ENCODE measurements at places on chromosomes 3 and 15.

GRCh38 chr15:39362821-39363561, 217.9 kb upstream of the THBS1 start:
- no peak for DNase-seq

DNA sequence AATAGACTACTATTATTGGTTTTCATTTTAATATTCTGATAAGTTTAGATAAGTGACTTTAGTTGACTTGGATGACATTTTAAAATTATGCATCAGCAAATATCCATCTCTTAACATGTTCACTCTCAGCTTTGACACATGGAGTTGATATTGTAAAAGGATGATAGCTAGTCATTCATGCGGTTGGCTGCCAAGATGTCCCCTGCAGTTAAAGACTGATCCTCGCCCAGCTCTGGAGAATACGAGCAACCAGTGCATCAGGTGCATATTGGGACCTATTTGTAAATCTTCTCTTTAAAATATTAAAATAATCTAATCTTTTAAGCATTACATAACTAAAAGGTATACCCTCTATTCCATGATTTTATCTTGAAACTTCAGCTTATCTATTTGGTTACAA, 41.9 kb downstream of the EPHB1 start:
- no peak for DNase-seq

DNA sequence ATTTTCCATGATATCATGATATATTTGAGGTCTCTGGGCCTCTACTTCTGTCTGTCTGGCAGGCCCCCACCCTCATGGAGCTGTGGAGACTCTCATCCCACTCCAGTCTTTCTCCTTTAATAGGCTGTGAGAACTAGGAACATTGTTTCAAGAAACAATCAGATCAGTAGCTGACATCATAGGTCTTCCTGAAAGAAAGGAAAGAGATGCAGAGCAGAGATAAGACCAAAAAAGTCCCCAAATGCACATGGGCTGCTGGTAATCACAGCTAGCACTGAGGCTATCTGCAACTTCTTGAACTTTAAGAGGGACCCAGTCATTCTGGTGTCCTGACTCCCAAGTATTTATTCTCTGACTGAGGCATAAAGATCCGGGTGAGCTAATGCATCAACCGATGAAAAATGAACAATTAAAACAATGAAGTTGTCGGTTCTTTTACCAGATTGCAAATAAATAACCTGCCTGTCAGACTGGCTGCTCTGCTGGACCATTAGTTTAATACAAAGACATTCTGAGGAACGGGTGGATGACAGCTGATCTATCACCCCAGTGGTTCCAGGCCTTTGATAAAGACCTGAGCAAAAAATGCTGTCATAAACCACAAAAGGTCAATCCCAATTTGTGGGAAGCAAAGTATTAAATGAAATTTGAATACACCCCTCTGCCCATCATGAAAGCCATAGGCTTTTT, 780.8 kb upstream of the GOLIM4 start:
- no peak for DNase-seq

- DNase-seq: no peak
Observed at GRCh38 chr3:34300621-34301020, 502.2 kb downstream of the PDCD6IP start.

DNA sequence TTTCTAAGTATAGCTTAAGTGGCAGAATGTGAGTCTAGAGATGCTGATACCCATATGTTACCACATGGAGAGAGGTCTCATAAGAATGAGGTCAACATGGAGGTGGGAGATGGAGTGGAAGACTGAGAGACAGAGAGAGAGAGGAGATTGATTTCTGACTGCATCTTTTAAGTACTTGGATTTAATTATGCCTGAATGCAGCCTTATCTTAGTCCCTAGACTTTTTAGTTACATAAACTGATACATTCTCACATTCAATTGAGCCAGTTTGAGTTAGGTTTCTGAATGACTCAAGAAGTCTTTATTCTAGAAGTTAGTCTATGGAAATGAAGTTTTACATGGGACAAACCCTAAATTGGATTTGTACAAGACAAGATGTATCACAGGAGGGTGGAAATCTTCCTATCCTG, 58.5 kb upstream of the TNFSF10 start:
- DNase-seq: no peak

GRCh38 chr15:68635141-68635540, 56.3 kb downstream of the CORO2B start:
- DNase-seq: no peak

GRCh38 chr15:41968701-41969100, 3.7 kb downstream of the EHD4 start:
- DNase-seq: no peak

- DNase-seq: no peak
Observed at GRCh38 chr3:117567906-117568305, 858.3 kb downstream of the TUSC7 start.

- no peak for DNase-seq
Observed at GRCh38 chr15:90929246-90930019, 2.9 kb downstream of the HDDC3 start.

- DNase-seq: no peak
Observed at GRCh38 chr3:36221975-36222374, 158.3 kb upstream of the STAC start.

- peak; percentile 35 for DNase-seq
Observed at GRCh38 chr3:16884748-16885592, at the start of gene PLCL2. Gene PLCL2 (plus strand): TSS chr3:16884955. CDS start chr3:16885040, 85 bp downstream.

DNA sequence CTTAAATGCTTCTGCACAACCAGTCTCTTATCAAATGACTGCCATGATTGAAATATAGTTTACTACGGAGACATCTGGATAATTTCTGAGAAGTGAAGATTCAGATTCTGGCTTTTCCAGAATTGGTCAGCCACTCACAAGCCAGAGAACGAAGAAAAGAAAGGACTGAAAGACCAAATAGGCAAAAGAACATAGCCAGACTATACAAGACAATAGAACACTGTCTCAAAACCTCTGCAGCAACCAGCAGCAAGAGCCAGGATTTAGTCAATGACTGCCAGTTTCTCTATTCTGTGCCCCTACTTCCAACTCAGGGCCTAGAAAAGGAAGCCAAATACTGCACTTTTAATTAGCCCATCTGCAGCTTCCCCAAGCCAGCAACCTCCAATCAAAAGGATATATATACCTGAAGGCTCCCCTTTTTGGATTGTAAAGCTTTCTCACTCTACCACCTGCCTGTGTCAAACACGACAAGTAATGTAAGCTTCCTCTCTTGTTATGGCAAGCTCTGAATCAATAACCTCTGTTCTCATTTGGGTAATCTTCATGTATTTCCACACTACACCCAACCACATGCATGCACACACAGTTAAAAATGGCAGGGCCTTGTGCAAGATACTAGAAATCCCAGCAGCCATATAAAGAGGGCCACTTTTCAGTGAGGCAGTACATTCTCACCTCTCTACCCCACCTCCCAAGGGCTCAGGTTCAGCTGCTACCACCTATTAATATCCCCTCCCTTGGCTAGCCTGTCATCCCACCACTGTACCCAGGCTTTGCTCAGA, 97.1 kb downstream of the ERC2 start:
- no peak for DNase-seq

GRCh38 chr3:39716849-39717248, 92.6 kb upstream of the MYRIP start:
- no peak for DNase-seq

- no peak for DNase-seq
Observed at GRCh38 chr3:31522152-31522551, 10.6 kb upstream of the STT3B start.

- DNase-seq: peak; percentile 27
Observed at GRCh38 chr15:61890106-61890505, 170.1 kb downstream of the VPS13C start.

- DNase-seq: no peak
Observed at GRCh38 chr15:57312318-57313133, 63.8 kb upstream of the CGNL1 start.

DNA sequence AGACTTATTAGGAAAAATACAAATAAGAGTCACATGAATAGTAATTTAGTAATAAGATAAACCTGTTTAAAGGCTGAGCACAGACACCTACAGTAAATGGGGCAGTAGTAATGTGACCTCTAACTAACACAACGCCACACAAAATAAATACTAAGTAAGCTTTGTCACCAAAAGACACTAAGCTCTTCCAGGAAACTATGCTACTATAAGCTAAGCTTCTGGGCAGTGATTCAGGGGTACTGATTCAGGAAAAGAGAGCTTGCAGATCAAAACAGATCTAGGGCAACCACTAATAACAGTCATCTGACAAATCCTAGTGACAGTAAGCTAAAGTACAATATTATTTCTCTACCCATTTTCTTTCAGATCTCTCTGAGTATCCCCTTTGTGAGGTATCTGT, 68.8 kb downstream of the PLOD2 start:
- DNase-seq: no peak
